ENCODE measurements at places on chromosomes 3 and 15.

- DNase-seq, result no peak
Observed at GRCh38 chr3:110793611-110794010, 278.0 kb upstream of the NECTIN3 start.

GRCh38 chr15:99265541-99266070, 14.3 kb downstream of the LRRC28 start:
- DNase-seq, result no peak

DNA sequence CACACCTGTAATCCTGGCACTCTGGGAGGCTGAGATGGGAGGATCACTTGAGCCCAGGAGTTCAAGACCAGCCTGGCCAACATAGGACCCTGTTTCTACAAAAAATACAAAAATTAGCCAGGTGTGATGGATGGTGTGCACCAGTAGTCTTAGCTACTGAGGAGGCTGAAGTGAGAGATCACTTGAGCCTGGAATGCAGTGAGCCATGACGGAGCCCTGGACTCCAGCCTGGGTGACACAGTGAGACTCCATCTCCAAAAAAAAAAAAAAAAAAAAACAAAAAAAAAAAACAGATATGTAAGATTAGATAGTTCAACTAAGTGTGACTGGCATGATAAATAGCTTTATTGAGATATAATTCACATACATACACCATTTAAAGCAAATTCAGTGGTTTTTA, 9.7 kb downstream of the RBSN start:
- DNase-seq, result no peak

GRCh38 chr3:151085227-151085888, at the start of gene MED12L:
TSS of gene MED12L (plus strand) at chr3:151085664. CDS start at chr3:151086927, 1,263 bp downstream.
- DNase-seq, result peak; percentile 59

DNA sequence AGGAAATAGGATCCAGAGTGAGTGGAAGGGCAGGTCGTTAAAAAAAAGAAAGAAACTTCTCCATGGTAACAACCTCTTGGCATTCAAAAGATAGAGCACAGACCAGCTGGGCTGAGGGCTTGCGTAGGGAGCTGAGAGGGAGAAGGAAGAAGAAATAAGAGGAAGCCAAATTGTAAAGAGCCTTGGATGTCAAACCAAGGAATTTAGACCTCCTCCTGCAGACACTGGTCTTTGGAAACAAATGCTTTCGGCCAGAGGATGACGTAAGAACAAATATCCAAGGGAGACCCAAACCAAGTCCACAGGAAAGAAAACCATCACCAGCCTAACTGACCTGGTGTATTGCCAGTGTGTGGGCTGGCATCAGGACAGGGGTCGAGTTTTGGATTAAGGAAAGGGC, 155.2 kb downstream of the UACA start:
- no peak for DNase-seq

GRCh38 chr3:139794469-139795265, 116.9 kb upstream of the NMNAT3 start:
- no peak for DNase-seq

DNA sequence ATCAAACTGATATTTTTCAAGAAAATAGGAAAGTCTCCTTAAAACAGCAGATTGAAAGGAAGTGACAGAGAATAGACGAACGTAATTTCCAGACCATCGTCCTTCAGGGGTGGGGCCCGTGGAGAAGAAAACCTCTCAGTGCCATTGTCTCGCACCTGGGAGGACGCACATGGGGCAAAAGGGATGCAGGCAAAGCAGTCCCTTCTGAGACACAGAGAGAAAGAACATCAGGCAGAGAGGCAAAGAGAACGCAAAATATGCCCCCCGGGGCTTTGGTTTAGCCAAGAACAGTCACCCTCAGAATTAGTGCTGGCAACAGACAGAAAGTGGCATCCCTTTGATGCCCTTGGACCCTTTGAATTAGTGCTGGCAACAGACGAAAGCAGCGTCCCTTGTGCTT, 37.0 kb downstream of the MUC20 start:
- DNase-seq, result no peak

GRCh38 chr3:103499132-103499900, 1064.5 kb downstream of the ZPLD1 start:
- DNase-seq, result no peak

- DNase-seq, result peak; percentile 40
Observed at GRCh38 chr3:70811880-70812279, 499.4 kb upstream of the MDFIC2 start.

DNA sequence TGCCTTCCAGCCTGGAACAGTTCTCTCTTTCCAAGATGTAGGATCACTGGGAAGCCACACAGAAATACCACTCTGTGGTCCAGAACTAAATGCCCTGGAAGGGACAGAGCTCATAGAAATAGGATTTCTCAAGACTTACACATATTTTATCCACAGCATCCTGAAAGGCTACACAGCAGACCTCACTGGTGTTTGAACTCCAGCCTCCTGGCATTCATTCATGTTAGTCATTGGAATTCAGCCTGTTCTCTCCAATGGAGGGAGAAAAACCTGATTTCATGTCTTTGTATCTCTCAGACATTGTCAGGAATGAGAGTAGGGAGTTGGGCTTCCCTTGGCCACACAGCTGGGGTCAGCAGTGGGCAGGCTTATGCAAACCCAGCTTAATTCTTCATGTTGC, 121.1 kb upstream of the PPP2R3A start:
- DNase-seq, result no peak

GRCh38 chr15:79981831-79982455, 10.9 kb upstream of the BCL2A1 start:
- peak; percentile 19 for DNase-seq

DNA sequence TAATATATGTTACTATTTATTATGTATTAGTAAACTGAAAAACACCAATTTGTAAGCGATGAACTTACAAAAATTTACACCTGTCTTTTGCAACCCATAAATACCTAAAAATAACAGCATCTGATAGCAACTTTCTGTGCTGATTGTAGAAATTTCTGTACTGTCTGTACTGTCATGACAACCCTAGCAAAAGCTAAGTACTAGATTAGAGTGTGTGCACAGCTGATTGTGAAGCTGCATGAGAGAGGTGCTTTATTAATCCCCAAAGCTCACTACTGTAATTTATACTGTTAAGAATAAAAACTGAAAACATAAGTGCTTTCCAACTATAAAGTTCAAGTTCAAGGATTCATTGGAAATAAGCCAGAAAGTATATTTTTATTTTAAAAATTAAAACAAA, 815 bp downstream of the BCL2A1 start:
- DNase-seq, result no peak

- DNase-seq, result no peak
Observed at GRCh38 chr3:146894406-146894805, 289.3 kb upstream of the PLSCR5 start.

- DNase-seq, result no peak
Observed at GRCh38 chr3:157444797-157445184, 8.1 kb downstream of the PTX3 start.

DNA sequence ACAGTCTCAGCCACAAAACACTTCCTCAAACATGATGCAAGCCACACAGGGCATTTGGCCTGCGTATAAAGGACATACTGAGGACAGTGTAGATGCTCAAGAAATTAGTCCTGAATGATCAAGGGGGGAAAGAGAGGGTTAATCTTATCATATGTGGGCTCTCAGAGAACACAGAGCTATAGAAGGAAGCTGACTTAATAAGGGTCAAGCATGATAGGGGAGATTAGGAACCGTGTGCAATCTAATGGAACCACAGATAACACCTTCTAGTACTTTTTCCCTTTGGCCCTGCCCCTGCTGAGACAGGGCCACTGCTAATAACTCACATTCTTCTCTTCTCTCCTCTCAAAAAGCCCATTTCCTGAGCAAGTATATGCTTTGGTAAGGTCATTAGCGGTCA, 114.1 kb upstream of the ADAMTS9 start:
- DNase-seq, result no peak

GRCh38 chr3:175518459-175518858, 659.3 kb downstream of the NAALADL2 start:
- DNase-seq, result no peak

DNA sequence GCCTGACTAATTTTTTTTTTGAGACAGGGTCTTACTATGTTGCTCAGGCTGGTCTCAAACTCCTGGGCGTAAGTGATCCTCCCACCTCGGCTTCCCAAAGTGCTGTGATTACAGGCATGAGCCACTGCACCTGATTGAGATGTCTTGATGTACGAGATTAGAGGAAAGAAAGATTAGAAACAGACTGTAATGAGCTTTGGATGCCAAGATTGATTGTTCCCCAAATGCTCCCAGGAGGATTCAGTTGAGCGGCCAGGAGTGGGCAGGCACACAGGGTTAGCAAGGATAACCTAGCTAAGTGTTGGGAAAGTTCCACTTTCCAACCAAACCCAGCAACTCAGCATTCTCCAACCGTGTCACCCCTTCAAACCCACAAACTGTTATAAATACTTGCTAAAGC, 63.7 kb downstream of the SRGAP3 start:
- no peak for DNase-seq
